Body of pancreas (tissue), 4 donors: ENCODE measurements at places on chromosomes 4 and X. TPM values are rescaled to one million over a fixed set of nuclear protein-coding genes. Genes with fewer than 3 reads are reported as not detected.

Gene DUSP21
- total RNA-seq, result not detected

Gene CFAP99
- not detected for total RNA-seq

Gene TCP11X2
- not detected for total RNA-seq

Gene XAGE1A
- not detected for total RNA-seq

Gene TMPRSS11A
- total RNA-seq, result not detected

Gene TLL1
- total RNA-seq, result 3.6 TPM
